Large intestine (tissue), 12 donors: ENCODE measurements at places on chromosomes 4 and X. TPM values are rescaled to one million over a fixed set of nuclear protein-coding genes. Genes with fewer than 3 reads are reported as not detected.

Gene CBLL2
- polyA plus RNA-seq = not detected

Gene ZNF185
- polyA plus RNA-seq = 4.4 TPM

Gene LNX1
- 10.8 TPM for polyA plus RNA-seq

Gene FABP2
- 146 TPM for polyA plus RNA-seq

Gene ABLIM2
- polyA plus RNA-seq = 5.9 TPM
